Mucosa of gallbladder (tissue), 1 donor: ENCODE measurements at places on chromosomes 11 and 22.

DNA sequence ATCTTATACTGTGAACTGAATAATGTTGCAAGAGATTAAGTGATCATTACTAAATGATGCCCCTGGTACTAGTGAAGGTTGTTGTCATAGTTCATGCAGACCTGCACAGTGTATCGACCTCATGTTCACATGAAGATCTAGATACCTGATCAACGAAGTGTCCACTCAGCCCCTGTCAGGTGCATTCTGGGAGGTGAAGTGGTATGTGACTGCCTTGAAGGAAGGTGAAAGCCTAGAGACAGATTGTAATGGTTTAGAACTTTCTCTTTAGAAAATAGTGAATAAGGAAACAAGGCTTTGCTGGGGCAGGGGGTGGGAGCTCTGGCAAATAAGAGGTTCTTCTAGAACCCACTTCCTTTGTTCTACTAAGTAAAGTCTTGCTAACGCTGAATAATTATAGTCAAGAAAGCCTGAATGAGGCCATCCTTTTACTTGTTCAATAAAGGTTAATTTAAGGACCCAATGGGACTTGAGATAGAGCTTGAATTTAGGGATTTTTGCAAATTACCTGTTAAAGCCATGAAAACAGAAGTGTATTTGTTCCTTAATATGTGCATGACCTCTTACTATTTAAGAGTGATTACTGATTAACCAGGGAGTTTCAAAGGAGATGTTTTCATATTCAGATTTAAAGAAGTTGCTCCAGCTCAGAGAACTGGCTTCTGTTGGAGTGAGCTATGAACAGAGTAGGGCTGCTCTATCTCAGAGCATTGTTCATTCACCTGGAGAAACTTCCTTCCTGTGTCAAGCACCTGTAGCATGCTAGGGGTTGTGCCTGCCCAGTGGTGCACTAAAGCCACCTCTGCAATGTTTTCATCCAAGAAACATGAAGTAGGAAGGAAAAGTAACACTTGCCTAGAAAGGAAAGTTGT lies 45.3 kb downstream of the C22orf31 start:
- no peak for DNase-seq

- DNase-seq = no peak
These were observed 98.0 kb downstream of the PRR5L start for GRCh38 chr11:36394056-36394455.

- DNase-seq = no peak
These were observed 116.2 kb downstream of the NCAM1 start for GRCh38 chr11:113077379-113077778.

DNA sequence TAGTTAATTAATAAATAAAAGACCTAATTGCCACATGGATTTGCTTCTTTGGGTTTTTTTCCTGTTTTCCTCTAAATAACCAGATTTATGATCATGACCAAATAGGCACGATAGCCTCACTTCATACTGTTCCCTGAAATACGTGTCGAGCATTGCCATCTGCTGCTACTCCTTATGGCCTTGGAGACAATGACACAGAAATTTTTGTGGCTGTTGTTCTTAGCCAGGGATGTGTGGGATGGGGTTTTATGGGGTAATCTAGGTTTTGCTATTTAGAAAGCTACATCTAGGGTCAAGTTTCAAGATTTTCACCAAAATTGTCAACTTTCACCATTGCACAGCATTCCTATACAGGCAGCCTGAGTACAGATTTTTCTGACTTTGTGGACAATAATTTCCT lies 145.2 kb downstream of the DBX1 start:
- DNase-seq = no peak
